ENCODE measurements at places on chromosomes 6 and 20.
A peak's percentile ranks its signal among the peaks of the same experiment; 100 is the strongest.

DNA sequence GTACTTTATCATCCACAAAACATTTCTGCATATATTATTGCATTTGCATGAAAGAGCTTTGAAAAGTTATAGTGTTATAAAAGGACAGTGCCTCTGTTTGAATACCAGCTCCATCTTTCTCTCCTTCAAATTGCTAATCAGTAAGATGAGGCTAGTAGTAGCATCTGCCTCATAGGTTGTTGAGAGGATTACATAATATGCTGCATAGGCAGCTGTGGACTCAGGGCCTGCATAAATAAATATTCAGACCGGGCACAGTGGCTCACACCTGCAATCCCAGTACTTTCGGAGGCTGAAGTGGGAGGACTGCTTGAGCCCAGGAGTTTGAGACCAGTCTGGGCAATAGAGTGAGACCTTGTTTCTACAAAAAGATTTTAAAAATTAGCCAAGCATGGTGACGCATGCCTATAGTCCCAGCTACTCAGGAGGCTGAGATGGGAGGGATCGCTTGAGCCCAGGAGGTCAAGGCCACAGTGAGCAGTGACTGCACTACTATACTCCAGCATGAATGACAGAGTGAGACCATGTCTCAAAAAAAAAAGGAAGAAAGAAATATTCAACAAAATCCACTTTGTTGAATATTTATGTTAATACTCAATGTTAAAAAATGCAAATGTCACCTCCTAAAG is 18.3 kb upstream of the SEC63 start:
- DNase-seq = no peak

- DNase-seq = no peak
Measured at GRCh38 chr20:19789446-19789845, 31.4 kb downstream of the RIN2 start.

DNA sequence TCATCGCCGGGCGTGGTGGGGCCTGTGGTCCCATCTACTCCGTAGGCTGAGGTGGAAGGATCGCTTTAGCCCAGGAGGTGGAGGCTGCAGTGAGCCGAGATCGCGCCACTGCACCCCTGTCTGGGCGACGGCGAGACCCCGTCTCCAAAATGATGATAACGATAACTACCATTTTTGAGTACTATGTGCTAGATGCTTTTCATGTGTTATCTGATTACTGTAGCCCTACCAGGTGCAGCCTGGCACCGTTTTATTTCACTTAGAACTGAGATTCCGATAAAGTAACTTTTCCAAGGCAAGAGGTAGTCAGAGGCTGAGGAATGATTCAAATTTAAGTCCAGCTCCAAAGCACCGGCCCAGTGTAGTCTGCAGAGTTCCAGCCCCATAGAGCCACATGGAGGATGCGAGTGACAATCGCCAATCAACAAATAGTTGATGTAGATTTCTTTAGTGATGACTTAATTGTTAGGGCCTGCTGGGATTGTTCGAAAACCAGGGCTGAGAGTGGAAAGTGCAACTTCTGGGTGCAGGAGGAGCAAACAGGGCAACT is 727 bp downstream of the ERMARD start:
- DNase-seq = peak; percentile 5

DNA sequence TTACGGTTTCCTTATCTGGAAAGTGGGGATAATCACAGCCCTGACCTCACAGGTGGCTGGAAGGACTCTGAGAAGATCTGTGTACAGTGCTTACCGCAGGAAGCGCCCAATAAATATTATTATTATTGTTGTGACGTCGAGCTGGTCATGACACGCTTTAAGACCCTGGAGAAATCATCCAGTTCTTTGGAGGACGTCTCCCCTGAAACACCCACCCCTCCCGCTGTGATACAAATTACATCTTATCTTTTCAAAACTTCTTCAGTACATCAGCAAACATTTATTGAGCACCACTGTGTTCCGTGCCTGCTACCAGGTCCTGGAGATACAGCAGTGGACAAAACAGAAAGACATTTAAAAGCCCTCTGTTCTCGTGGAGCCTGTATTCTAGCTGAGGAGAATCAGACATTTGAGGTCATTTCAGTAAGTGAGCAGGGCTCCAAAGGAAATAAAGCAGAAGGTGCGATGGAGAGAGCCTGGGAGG is 118.7 kb downstream of the CEBPB start:
- DNase-seq = no peak

DNA sequence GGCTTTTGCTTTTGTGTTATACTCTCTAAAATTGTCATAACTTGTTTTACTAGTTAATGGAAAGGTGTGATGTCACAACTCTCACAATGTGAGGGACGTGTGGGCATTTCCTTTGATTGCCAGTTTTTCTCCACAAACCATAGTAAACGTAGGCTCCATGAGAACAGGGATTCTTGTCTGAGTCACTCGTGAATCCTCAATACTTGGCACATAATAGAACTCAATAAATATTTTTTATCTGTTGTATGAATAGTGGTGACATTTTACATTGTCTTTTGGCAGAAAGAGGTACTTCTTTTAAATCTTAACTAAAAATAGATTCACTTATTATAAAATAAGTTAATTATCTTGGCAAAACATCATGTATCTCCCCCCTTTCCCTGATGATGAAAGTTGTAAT is 69.0 kb upstream of the CNKSR3 start:
- no peak for DNase-seq

DNA sequence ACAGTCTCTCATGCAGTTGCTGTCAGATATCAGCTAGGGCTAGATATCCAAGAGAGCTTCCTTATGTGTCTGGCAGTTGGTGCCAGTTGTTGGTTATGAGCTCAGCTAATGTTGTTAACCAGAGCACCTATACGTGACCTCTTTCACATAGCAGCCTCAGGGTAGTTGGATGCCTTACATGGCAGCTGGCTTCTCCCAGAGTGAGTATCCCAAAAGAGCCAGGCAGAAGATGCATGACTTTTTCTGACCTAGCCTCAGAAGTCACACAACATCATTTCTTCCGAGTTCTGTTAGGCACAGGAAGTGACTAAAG is 175.7 kb downstream of the VEGFA start:
- DNase-seq = no peak

DNA sequence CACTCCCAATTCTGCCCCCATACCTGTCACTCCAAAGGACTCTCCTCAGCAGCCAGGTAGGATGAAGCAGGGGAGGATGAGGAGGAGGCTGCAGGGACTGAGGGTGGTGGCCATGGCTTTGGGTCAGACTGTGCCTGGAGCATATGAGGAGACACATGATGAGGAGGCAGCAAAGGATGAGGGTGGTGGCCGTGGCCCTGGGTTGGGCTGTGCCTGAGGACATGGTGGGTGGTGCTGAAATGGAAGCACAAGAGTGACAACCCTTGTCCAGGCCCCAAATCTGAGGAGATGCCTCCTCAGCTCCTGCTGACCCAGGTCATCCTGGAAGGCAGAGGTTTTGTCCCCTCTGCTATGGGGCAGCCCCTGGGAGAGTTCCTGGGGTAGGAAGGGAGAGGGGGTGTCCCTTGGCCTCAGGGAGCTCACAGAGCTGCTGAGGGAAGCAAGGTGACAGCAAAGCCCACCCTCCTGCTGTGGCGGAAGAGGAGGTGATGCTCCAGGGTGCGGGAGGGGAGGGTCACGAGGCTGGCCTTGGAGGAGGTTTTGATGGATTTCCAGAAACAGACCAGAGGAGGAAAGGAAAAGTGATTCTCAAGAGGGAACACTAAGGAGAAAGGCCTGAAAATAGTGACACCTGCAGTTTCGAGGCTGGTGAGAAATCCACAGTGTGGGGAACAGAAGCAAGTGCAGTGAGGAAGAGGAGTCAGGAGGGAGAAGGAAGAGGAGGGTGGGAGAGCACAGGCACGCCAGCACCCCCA is 4.6 kb downstream of the RAET1G start:
- DNase-seq = no peak

GRCh38 chr20:22825546-22825945 is 209.6 kb upstream of the SSTR4 start:
- DNase-seq = no peak

DNA sequence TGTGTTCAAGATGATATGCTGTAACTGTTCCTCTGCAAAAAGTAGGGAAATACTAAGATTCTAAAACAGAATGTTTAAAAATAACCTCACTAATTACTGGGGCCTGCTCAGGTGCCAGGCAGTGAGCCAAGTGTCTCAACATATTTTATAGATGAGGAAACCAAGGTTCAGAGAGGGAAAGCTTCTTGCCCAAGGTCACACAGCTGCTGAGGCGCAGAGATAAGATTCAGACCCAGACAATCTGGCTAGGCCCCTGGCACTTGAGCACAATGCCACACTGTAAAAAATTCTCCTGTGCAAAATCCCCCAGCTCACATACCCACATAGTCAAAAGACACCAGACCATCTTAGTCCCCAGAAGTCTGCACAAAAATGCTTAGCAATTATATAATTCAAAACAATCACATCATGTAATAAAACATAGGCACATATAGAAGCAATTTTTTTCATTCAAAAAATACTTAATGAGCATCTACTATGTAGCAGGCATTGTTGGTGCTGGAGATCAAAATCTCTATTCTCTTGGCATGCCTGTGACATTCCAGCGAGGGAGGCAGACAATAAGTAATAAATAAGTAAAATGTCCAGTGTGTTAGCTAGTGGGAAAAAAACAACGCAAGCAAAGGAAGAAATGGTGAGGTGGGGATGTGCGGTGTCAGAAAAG is 10.3 kb downstream of the PREX1 start:
- no peak for DNase-seq

DNA sequence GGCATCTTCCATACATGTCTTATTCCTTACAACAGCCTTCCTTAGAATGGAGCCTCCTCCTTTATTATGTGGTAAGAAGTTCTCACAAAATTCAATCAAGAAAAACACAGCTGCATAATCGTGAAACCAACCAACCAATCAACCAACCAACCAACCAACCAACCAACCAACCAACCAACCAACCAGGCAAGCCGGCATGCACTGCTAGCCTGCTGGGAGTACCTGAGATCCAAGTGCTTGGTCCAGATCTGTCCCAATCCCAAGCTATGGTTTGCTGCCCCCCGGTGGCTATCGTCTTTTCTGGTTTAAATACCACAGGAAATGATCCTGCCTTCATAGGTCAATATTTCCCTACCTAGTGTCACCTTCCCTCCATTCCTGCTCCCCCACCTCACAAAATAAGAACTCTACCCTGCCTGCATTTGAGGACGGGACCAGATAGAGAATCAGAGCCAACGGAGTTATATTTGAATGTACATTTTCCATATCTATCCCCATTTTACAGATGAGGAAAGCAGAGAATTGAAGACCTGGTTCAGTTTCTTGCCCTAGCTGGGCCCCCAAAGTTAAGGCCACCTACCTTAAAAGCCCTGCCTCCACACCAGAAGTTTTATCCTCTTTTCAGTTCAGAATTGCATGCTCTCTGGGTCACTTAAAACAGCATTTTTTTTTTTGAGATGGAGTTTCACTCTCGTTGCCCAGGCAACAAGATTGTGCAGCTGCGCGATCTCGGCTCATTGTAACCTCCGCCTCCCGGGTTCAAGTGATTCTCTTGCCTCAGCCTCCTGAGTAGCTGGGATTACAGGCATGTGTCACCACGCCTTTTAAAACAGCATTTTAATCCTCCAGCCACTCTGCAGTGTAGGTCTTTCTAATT is 27.1 kb downstream of the RAB44 start:
- DNase-seq = peak; percentile 15

DNA sequence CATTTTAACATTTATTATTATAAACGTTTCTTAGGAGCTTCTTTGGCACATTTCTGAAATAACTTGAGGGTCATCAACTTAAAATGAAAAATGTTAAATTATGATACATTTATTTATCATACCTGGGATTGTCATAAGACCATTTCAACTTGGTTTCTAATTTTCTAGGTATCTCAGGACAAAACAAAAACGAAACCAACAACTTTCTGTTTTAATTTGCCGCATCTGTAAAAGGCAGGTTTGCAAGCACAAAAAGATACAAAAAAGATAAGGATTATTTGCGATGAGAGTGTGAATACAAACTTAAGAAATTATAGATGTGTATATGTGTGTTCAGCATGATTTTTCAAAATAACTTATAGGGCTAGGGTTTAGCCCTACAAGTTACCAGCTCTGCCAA is 395.0 kb upstream of the RUNX2 start:
- DNase-seq = peak; percentile 65

DNA sequence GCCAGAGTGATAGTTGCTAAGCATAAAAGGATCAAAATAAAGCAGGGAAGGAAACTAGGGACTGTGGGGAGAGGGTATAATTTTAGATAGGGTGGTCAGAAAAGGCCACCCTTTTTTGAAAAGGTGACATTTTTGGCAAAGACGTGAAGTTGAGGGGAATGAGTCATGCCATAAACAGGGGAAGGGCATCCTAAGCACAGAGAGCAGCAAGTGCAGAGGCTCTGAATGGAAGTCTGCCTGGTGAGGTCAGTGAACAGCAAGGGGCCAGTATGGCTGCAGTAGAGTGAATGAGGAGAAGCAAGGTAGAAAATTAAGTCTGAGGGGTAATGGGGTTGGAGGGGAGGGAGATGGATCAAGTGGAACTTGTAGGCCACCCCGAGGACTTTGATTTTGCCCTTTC is 2.4 kb downstream of the KLC4 start:
- no peak for DNase-seq

DNA sequence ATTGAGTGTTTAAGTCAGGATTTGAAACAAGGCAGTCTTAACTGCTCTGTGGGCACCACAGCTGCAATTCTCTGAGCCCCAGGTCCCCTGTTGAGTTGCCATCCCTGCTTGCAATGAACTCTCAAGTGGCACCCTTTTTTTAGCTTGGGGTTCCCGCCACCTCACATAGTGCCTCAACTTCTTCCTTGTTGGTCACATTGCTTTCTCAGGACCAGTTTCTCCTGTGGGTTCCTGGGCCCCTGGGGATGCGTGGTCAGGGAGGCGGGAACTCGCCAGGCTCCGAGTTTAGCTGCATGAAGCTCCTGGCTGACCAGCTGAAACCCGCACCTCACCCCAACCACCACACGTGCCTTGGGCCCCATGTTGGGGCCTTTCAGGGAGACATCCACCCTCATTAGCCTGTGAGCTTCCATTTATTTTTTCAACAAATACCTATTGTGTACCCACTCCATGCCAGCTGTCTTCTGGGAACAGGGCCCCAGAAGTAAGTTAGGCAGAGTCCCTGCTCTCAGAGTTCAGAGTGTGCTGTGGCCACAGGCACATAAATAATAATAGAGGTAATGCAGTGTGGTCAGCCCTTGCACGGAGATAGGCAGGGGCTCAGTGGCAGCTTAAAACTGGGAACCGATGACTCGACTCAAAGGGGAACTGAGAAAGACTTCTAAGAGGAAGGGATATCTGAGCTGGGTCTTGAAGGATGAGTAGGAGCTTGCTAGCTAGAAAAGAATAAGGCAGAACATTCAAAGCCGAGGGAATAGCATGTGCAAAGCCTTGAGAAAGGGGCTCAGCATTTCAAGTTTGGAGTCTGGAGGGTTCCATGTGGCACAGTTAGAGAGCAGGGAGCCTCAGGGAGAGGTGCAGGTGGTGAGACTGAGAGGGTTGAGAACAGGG is 33.9 kb upstream of the FAM83D start:
- no peak for DNase-seq

DNA sequence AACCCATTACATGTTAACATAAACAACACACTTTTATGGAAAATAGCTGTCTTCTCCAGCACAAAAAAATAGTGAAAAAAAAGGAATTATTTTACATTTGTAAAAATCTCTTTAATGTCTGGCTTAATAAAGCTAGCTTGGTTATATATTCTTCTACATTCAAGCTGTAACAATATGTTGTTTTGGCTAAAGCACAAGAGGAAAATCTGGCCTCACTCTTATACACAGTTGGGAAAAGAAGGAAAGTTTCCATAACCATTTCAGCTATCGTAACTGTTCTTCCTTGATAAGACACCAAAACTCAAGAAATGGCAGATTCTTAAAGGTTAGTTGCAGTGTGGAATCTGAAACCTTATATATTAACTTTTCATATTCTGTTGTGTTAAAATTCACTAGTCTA is 7.6 kb downstream of the HLA-DOB start:
- no peak for DNase-seq
